ENCODE measurements at places on chromosomes 5 and 9. TPM values are rescaled to one million over a fixed set of nuclear protein-coding genes. Genes with fewer than 3 reads are reported as not detected.

The IL5 gene
- not detected for total RNA-seq

The IRX2 gene
- 0.72 TPM for total RNA-seq

The UNC13B gene
- 16.2 TPM for total RNA-seq

The PPWD1 gene
- 26.6 TPM for total RNA-seq

The FCN2 gene
- not detected for total RNA-seq

The CARTPT gene
- not detected for total RNA-seq

The GADD45G gene
- total RNA-seq = 1.4 TPM

The NELFB gene
- total RNA-seq = 49.7 TPM

The PCSK1 gene
- total RNA-seq = 1.1 TPM

The CIZ1 gene
- total RNA-seq = 40.0 TPM

The NSA2 gene
- 80.0 TPM for total RNA-seq

The F2RL1 gene
- total RNA-seq = 35.8 TPM

The EPB41L4B gene
- total RNA-seq = 1.8 TPM

The PCDHGB2 gene
- 3.2 TPM for total RNA-seq

The BARHL1 gene
- total RNA-seq = not detected

The TGFBI gene
- 1,161 TPM for total RNA-seq

The PHF24 gene
- total RNA-seq = not detected

The MARCHF11 gene
- total RNA-seq = not detected

The PDGFRB gene
- 108 TPM for total RNA-seq

The CCNJL gene
- total RNA-seq = 0.16 TPM

The FRMD3 gene
- 3.7 TPM for total RNA-seq

The SPINK1 gene
- total RNA-seq = not detected

The SPRY4 gene
- total RNA-seq = 42.0 TPM

The SNCB gene
- not detected for total RNA-seq

The GRXCR2 gene
- not detected for total RNA-seq

The PCDHB8 gene
- total RNA-seq = 0.49 TPM

The LCN15 gene
- not detected for total RNA-seq

The CDH9 gene
- total RNA-seq = not detected

The HMMR gene
- total RNA-seq = 11.3 TPM

The GPR151 gene
- total RNA-seq = not detected

The FAT2 gene
- not detected for total RNA-seq

The WDR31 gene
- total RNA-seq = 0.49 TPM

The FYB1 gene
- not detected for total RNA-seq

The RAB24 gene
- 35.7 TPM for total RNA-seq

The ENC1 gene
- total RNA-seq = 46.2 TPM

The CDKN2A gene
- 8.7 TPM for total RNA-seq

The VAV2 gene
- total RNA-seq = 14.3 TPM

The ALDH1A1 gene
- total RNA-seq = 4.0 TPM

The CAPSL gene
- total RNA-seq = not detected

The SURF6 gene
- 23.1 TPM for total RNA-seq

The SPINK4 gene
- total RNA-seq = not detected

The MLANA gene
- total RNA-seq = not detected

The CERT1 gene
- total RNA-seq = 14.3 TPM

The DCTN4 gene
- 36.1 TPM for total RNA-seq

The TMC1 gene
- total RNA-seq = not detected

The PLPP7 gene
- 15.7 TPM for total RNA-seq

The PCDHGB1 gene
- total RNA-seq = 0.81 TPM

The REEP2 gene
- 8.3 TPM for total RNA-seq

The BRIX1 gene
- 14.9 TPM for total RNA-seq

The ITK gene
- not detected for total RNA-seq
